ENCODE measurements at places on chromosomes 1 and 21.
A peak's percentile ranks its signal among the peaks of the same experiment; 100 is the strongest.

GRCh38 chr1:72197786-72198185, 84.6 kb downstream of the NEGR1 start:
- no peak for DNase-seq

GRCh38 chr1:153776845-153777370, 1.7 kb downstream of the SLC27A3 start:
- no peak for DNase-seq

DNA sequence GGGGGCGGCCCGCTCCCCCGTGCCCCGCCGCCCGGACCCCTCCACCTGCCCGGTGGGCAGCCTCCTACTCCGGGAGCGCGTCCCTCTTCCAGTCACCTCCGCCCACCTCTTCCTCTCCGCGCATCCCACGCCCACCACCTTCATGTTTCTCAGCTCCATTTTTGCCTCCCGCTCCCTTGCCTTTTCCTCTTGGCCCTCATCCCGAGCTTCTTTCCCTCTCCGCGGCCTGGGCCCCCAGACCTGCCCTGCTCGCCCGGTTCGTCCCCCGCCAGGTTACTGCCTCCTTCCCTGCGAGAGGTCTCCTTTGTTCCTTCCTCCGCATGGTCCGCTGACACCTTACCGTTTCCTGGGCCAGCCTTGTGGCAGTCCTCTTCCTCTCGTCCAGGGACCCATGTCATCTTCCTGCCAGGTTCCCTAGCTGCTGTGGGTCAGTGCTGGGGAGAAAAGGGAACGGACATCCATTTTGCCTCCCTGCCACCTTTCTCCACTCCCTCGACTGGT, 563 bp downstream of the QSOX1 start:
- peak; percentile 68 for DNase-seq

GRCh38 chr1:183630748-183631147, 4.8 kb downstream of the ARPC5 start:
- no peak for DNase-seq

DNA sequence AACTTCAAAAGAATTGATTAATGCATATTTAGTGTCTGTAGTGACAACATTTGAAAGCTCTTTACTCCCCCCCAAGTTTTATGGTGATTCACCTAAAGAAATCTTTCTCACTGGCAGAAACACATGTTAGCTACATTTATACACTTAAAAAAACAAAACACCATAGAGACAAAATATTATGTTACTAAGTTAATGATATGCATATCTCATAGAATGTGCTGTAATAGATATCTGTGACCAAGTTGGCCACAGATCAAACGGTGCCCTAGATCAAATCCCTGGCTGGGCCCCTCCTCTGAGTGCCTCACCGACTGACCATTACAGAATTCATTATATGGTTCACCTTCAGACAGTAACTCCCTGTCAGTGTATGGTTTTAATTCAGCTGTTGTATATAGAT, 322.1 kb upstream of the LYPLAL1 start:
- DNase-seq = no peak

DNA sequence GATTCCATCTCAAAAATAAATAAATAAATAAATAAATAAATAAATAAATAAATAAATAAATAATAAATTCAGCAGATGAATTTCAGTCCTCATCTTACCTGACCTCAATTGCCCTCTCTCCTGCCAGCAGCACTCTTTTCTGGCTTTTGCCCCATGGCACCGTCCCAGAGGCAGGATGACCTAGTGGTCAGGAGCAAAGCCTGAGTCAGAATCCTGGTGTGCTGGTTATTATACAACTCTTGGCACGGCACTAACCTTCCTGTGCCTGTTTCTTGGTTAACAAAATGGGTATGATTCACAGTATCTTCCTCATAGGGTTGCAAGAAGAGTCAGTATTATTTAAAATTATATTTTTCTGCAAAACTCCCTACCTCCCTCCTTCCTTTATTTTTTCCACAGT, 43.0 kb downstream of the NKAIN1 start:
- no peak for DNase-seq

DNA sequence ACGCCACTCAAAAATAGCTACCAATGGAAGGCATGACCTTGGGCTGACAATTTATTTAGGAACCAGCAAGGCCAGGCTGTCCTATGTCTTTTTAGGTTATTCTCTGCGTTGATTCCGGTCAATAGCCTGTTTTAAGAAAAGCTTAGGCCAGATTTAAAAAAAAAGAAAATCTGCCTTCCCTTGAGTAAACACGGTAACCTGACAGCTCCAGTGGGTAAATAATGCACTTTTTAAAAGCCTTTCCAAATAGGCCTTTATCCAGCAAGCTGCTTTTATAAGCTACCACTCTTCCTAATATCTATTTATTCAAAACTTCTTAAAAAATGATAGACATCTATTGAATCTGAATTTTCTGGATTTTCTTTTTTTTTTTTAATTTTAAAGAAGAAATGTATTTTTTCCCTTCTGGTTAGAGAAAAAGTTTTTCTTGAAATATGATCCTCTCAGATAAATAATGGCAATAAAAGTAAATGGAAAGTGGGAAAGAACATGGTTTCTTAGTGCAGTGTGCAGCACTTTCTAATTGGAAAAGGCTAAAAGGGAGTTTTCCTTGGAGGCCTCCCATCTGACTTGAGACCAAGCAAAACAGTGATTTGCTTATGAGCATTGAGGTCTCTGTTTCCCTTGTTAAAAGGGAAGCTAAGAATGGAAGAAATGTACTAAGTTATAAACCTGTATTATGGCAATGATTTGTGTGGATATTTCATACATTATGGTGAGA, 281.0 kb upstream of the RUNX1 start:
- no peak for DNase-seq

- peak; percentile 77 for DNase-seq
These were observed 662 bp upstream of the LGALS8 start for GRCh38 chr1:236522937-236523703.

GRCh38 chr1:22694172-22694571, 16.5 kb upstream of the EPHB2 start:
- no peak for DNase-seq

DNA sequence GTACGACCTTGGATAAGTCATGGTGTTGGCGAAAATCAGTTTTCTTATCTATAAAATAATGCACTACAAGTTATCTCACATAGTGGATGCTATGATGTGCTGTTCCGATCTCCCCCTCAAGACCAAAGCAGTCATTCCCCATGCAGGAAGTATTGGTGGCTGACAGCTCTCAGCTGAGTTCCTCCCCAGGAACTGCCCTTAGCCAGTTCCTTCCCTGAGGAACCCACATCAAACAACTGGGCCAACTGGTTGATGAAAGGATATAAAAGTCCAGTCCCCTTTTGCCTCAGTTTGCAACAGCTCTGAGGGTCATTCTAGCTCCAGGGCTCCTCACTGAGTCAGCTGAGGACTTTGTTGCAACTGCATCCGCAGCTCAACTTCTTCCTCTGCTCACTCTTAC, 16.1 kb upstream of the SLAMF1 start:
- DNase-seq = no peak

GRCh38 chr1:21743476-21743875, 39.5 kb downstream of the USP48 start:
- DNase-seq = no peak

- no peak for DNase-seq
These were observed 330.5 kb upstream of the KAZN start for GRCh38 chr1:14267991-14268390.

DNA sequence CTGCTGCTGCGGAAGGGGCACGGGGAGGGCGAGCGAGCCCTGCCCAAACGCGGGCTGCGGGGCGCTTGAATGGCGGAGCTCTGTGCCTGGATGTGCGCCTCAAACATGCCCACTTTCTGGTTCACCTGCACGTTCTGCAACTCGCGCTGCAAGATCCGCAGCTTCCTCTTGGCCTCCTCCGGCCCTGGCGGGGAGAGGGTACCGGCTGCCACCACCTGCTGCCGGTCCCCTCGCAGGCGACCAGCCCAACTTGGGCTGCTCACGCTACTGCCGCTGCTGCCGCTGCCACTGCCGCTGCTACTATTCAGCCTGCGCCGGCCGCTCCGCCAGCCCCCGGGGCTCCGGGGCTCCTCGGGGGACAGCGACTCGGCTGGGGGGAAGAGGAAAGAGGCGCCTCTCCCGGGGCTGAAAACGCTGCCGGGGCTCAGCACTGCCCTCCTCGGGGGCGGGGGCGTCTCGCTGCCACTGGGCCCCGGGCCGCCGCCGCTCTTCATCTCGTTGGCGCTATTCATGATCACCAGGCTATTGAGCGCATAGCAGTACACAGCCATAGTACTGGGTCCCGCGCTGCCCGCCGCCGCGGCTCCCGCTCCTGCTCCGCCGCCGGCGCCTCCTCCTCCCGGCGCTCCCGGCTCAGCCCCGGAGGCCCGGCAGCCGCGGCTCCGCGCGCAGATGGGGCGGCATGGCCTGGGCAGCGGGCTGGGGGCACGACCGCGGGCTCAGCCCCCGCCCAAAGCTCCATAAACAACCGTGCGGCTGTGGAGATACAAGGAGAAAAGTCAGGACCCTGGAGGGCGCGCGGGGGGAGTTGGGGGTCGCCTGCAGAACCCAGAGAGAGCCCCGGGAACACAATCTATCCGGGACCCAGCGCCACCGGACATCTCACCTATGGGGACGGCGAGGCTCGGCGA, 1.9 kb downstream of the ITPKB start:
- DNase-seq = no peak

- no peak for DNase-seq
These were observed 250.0 kb downstream of the SPATA17 start for GRCh38 chr1:217881131-217881543.

DNA sequence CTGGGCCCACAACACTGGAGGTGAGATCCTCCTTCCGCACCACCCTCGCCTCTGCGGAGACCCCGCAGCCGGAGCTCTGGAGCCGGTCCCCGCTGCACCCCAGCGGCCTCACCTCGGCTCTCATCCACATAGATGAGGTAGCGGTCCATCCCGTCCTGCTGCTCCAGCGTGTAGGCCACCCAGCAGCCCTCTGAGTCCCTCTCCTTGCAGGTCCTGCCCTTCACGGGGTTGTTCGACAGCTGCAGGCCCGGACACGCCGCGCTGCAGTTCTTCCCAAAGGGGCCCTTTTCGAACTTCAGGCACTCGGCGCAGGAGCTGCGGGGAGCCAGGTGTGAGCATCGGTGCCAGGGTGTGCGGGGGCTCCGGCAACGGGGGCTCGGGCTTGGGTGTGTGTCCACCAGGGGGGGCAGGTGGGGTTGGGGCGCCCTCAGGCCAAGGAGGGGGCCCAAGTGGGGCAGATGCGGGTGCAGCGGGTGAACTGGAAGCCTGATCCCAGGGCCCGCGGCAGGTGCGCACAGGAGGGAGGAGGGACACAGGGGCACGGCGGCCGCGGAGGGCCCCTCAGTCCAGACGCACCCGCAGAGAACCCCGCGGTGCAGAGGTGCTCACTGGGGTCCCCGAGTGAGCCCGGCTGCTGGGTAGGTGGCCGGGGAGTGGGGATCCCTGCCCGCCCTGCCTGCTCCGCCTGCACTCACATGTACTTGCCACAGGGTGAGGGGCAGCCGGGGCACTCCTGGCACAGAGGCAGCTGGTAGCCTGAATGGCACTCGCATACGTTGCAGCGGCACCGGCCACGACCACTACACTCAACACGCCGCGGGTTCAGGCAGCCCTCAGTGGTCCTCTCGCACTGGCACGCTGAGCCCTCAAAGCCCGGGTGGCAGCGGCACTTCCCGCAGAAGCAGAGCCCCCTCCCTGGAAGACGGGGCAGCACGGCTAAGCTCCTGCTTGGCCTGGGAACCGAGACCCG, 15.4 kb upstream of the PTTG1IP start:
- DNase-seq = no peak

DNA sequence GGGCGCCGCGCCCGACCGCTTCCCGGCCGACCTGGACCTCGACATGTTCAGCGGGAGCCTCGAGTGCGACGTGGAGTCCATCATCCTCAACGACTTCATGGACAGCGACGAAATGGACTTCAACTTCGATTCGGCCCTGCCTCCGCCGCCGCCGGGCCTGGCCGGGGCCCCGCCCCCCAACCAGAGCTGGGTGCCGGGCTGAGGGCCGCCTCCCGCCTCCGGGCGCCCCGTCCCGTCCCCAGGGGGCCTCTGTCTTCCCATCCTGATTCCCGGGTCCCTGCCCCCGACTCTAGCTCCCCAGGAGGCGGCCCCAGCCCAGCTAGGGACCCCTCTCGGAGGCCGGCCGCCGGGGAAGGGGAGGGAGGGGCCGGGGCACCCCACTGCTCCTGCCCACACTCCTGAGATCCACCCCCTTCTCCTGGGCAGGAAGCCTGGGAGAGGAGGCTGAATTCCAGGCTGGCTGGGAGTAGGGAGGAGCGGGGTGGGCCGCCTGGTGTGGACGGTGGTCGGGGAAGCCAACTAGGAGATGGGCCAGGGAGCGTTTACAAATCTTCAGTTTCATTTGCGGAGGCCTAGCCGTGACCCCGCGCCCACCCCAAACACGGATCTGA, 21.4 kb downstream of the FOXO6 start:
- DNase-seq = peak; percentile 72

GRCh38 chr1:76627498-76627897, 239.8 kb upstream of the ST6GALNAC5 start:
- DNase-seq = no peak

DNA sequence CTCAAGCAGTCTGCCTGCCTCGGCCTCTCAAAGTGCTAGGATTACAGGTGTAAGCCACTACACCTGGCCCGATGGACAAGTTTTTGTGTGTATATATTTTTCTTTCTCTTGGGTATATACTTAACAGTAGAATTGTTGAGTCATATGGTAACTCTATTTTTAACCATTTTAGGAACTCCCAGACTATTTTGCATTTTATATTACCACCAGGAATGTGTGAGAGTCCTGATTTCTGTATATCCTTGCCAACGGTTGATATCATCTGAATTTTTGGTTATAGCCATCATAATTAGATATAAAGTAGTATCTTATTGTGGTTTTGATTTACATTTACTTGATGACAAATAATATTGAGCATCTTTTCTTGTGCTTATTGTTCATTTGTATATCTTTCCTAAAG, 20.7 kb downstream of the FNBP1L start:
- DNase-seq = no peak

- DNase-seq = no peak
These were observed 82.2 kb downstream of the LMO4 start for GRCh38 chr1:87410776-87411480.

DNA sequence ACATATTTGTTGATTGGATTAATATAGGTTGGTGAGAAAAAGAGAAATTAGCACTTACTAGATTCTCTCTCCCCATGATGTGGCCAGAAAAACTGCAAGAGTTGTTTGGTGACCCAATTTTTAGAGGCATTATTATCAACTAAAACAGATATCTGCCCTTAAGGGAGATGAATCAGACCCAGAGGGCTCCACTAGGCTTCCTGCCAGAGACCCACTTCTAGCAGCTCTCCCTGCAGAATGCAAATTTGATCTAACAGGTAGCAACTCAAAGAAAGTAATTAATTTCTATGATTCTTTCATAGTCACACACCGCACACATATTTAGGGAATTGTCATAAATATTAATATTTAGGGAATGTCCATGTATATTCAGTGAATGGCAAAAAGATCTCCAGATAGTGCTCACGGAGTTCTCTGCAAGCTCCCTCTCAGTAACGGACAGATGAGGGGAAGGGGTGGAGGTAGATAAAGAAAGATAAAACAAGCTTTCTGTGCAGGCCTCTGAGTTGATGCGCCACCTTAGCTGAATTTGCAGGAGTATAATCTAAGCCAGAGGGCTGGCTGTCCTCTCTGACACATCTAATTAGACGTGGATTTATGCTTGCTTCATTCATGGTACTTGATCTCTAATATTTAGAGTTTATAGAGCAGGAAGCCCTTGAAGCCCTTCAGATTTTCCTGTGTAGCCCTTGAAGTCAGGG, 84.1 kb upstream of the CCDC190 start:
- no peak for DNase-seq

Data from NCI-H1417 (cell line).